Osteocyte (in vitro differentiated cells): ENCODE measurements at places on chromosomes 5 and 9. TPM values are rescaled to one million over a fixed set of nuclear protein-coding genes. Genes with fewer than 3 reads are reported as not detected.
A peak's percentile ranks its signal among the peaks of the same experiment; 100 is the strongest.

GRCh38 chr9:124880501-124880900 is 18.6 kb downstream of the ARPC5L start:
- no peak overlapping the region for H3K27ac ChIP-seq
- H3K4me3 ChIP-seq = no peak overlapping the region
- H3K4me1 ChIP-seq = no peaks in the 10 kb centered on the region
- DNase-seq = no peak
- no peaks in the 10 kb centered on the region for H3K27me3 ChIP-seq

GRCh38 chr5:156892223-156892622 is 42.1 kb downstream of the PPP1R2B start:
- H3K27ac ChIP-seq = no peak overlapping the region
- no peaks in the 10 kb centered on the region for H3K36me3 ChIP-seq
- DNase-seq = no peak
- H3K27me3 ChIP-seq = peaks cover 10% of the 10 kb centered on the region

- H3K27ac ChIP-seq = no peak overlapping the region
- no peaks in the 10 kb centered on the region for H3K36me3 ChIP-seq
- no peaks in the 10 kb centered on the region for H3K4me1 ChIP-seq
- H3K27me3 ChIP-seq = peaks cover 53% of the 10 kb centered on the region
These were observed 5.8 kb upstream of the TERT start for GRCh38 chr5:1300581-1301083.

The CCDC183 gene
- total RNA-seq = 0.89 and 0.94 TPM in 2 replicates

The CYFIP2 gene
- 26.4 and 33.4 TPM in 2 replicates for total RNA-seq

- no peak for DNase-seq
- peaks cover 6% of the 10 kb centered on the region for H3K4me1 ChIP-seq
- H3K4me3 ChIP-seq = no peak overlapping the region
- H3K27me3 ChIP-seq = peaks cover 45% of the 10 kb centered on the region
- no peak overlapping the region for H3K27ac ChIP-seq
These were observed 64.3 kb upstream of the PCA3 start for GRCh38 chr9:76699971-76700370.

The LPAR1 gene
- total RNA-seq = 119 and 120 TPM in 2 replicates

GRCh38 chr5:10579536-10580521 is 16.0 kb downstream of the ANKRD33B start:
- DNase-seq = peak; percentile 65
- no peak overlapping the region for H3K4me3 ChIP-seq
- peaks cover 16% of the 10 kb centered on the region for H3K4me1 ChIP-seq
- no peaks in the 10 kb centered on the region for H3K27me3 ChIP-seq

DNA sequence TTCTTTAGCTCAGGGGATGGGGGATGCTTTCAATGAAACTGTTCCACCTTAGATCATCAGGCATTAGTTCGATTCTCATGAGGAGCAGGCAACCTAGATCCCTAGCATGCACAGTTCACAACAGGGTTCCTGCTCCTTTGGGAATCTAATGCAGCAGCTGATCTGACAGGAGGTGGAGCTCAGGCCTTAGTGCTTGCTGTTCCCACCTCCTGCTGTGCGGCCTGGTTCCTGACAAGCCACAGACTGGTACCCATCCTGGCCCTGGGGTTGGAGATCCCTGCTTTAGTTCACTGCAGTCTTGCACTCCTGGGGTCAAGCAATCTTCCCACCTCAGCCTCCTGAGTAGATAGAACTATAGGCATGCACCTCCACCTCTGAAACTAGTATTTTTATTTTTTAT is 1369.8 kb upstream of the NUDT12 start:
- no peak for DNase-seq
- H3K4me1 ChIP-seq = no peaks in the 10 kb centered on the region
- H3K27me3 ChIP-seq = no peaks in the 10 kb centered on the region
- H3K27ac ChIP-seq = no peak overlapping the region

DNA sequence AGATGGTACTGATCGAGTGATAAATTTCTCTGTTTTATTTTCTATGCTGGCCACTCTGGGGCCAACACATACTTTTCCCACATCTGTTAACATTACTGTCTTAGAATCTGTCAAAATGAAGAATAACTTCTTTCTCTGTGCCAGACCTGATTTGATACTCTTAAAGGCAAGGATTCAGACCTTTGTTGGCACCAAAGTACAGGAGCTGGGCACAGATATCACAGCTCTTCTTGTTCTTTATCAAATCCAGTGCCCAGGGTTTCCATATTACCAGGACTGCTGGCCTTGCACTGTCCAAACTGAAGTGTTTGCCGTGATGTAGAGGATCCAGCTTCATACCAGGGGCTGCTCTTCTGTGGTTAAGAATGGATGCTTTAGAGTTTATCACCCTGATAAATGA is 20.9 kb downstream of the ZNF474 start:
- no peak for DNase-seq
- no peak overlapping the region for H3K4me3 ChIP-seq

GRCh38 chr9:1154739-1155138 is 104.6 kb downstream of the DMRT2 start:
- no peaks in the 10 kb centered on the region for H3K36me3 ChIP-seq
- no peaks in the 10 kb centered on the region for H3K4me1 ChIP-seq
- DNase-seq = no peak
- no peak overlapping the region for H3K4me3 ChIP-seq
- no peak overlapping the region for H3K27ac ChIP-seq

DNA sequence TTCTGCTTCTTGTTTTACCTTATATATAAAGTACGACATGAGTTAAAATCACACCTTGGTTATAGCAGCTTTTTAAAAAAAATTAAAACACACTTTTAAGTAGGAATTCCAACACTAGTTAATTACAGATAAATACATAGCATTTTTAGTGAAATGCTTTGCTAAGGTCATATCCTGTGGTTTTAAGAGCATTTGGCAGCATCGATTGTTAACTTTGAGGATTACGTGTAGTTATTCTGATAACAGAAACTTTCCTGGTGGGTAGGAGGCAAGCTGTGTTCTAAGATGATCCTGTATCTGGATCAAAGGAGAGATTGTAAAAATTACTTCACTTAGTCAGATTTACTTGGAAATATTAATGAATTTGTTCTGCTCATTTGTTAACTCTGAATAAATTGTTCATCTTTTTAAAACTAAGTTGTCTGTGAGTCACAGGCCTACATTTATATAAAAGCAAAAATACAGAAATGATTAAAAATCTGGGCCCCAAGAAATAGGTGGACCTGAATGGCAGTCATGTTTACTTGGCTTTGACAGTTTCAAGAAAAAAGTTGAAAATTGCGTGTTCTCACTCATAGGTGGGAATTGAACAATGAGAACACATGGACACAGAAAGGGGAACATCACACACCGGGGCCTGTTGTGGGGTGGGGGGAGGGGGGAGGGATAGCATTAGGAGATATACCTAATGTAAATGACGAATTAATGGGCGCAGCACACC is 58.3 kb downstream of the TRIO start:
- peak overlapping the region; percentile 53 for H3K27ac ChIP-seq
- no peaks in the 10 kb centered on the region for H3K36me3 ChIP-seq
- no peak for DNase-seq
- no peaks in the 10 kb centered on the region for H3K27me3 ChIP-seq
- peaks cover 78% of the 10 kb centered on the region for H3K4me1 ChIP-seq

GRCh38 chr9:35842020-35842745 is 13.2 kb downstream of the TMEM8B start:
- DNase-seq = no peak
- peaks cover 11% of the 10 kb centered on the region for H3K4me1 ChIP-seq
- peaks cover 4% of the 10 kb centered on the region for H3K36me3 ChIP-seq
- H3K27ac ChIP-seq = no peak overlapping the region
- no peaks in the 10 kb centered on the region for H3K27me3 ChIP-seq

GRCh38 chr5:62717301-62717933 is 138.8 kb downstream of the LRRC70 start:
- no peak overlapping the region for H3K4me3 ChIP-seq
- H3K4me1 ChIP-seq = peaks cover 6% of the 10 kb centered on the region
- H3K27me3 ChIP-seq = no peaks in the 10 kb centered on the region
- H3K36me3 ChIP-seq = no peaks in the 10 kb centered on the region

The SPINK7 gene
- total RNA-seq = not detected in 2 replicates

DNA sequence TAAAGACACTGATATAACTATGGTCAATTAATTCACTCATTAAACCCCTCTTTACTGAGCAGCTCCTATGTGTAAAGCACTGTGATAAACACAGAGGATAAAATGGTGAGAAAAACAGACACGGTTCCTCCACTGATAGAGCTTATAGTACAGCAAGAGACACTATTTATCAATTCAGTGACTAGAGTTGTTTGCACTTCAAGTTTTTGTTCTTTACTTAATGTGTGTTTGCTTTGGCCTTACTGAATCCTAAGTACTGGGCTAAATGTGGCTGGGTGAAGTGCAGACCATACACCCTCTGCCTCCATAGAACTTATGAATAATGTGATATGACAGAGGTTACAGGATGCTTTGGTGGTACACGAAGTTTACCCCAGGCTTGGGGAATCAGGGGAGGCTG is 80.1 kb upstream of the ITGA1 start:
- H3K4me1 ChIP-seq = peaks cover 57% of the 10 kb centered on the region
- no peak overlapping the region for H3K4me3 ChIP-seq
- no peak overlapping the region for H3K27ac ChIP-seq
- H3K36me3 ChIP-seq = no peaks in the 10 kb centered on the region

DNA sequence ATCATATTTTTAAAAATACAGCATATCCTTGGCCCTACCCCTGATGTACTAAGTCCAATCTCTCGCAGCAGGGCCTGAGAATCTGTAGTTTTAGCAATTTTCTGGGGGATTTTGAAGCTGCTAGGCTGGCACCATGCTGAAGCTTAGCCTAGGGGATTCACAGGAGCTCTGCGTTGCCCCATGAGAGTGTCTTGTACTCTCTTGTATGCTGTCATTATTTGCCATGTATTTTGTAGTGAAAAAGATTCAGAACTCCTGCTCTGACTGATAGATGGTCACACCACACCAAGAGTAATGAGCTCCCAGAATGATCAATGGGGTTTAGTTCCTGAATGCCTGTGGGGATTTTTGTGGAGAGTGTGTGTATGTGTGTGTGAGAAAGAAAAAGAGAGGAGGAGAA is 20.7 kb upstream of the TRMT10B start:
- H3K27ac ChIP-seq = no peak overlapping the region
- H3K36me3 ChIP-seq = no peaks in the 10 kb centered on the region
- peaks cover 74% of the 10 kb centered on the region for H3K27me3 ChIP-seq
- no peak for DNase-seq
- no peak overlapping the region for H3K4me3 ChIP-seq

- H3K4me1 ChIP-seq = no peaks in the 10 kb centered on the region
- no peaks in the 10 kb centered on the region for H3K36me3 ChIP-seq
- no peak overlapping the region for H3K27ac ChIP-seq
- H3K27me3 ChIP-seq = no peaks in the 10 kb centered on the region
- DNase-seq = no peak
These were observed 232.8 kb downstream of the DOCK8 start for GRCh38 chr9:447230-448025.

The DOLK gene
- 27.4 and 30.5 TPM in 2 replicates for total RNA-seq

The SPINK6 gene
- not detected in 2 replicates for total RNA-seq

The SCGB3A2 gene
- not detected in 2 replicates for total RNA-seq

- H3K36me3 ChIP-seq = no peaks in the 10 kb centered on the region
- no peak overlapping the region for H3K27ac ChIP-seq
- no peak overlapping the region for H3K4me3 ChIP-seq
- peaks cover 53% of the 10 kb centered on the region for H3K27me3 ChIP-seq
These were observed 11.8 kb downstream of the DBH start for GRCh38 chr9:133647765-133648469.

The DOCK8 gene
- not detected in 2 replicates for total RNA-seq

DNA sequence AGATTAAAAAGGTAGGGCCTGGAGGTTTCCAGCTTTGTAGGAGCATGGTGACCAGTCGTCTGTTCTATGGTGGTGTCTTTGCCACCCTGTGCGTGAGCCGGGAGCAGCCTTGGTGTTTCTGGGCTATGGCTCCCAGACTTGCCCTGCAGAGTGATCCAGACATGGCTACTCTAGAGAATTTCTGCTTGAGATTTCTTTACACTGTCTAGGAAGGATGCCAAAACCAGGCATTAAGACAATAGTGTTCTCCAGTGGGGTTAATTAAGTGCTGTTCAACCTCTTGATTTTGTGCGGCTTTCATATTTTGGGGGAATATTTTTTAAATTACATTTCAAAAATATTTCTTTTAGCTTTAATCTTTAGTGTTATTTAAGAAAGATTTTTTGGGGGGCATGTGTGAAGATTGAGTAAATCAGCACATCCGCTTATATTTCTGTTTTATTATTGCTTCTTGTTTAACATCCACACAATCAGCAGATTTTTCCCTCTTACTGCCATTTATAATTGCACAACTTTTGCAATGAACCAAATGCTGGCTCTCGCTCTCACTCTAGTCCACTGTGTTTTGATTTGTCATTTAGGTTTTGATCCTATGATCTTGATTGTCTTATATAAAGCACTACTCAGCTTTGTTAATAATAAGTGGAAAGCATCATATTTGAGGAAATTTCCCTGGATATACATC is 110.5 kb downstream of the RASGRF2 start:
- no peak overlapping the region for H3K4me3 ChIP-seq
- H3K27ac ChIP-seq = no peak overlapping the region
- H3K27me3 ChIP-seq = peaks cover 4% of the 10 kb centered on the region
- no peaks in the 10 kb centered on the region for H3K36me3 ChIP-seq

- H3K4me3 ChIP-seq = peak overlapping the region; percentile 88
- H3K4me1 ChIP-seq = peaks cover 41% of the 10 kb centered on the region
- no peaks in the 10 kb centered on the region for H3K36me3 ChIP-seq
- DNase-seq = no peak
- H3K27me3 ChIP-seq = no peaks in the 10 kb centered on the region
These were observed 149.1 kb upstream of the KLF4 start for GRCh38 chr9:107638521-107639310.

DNA sequence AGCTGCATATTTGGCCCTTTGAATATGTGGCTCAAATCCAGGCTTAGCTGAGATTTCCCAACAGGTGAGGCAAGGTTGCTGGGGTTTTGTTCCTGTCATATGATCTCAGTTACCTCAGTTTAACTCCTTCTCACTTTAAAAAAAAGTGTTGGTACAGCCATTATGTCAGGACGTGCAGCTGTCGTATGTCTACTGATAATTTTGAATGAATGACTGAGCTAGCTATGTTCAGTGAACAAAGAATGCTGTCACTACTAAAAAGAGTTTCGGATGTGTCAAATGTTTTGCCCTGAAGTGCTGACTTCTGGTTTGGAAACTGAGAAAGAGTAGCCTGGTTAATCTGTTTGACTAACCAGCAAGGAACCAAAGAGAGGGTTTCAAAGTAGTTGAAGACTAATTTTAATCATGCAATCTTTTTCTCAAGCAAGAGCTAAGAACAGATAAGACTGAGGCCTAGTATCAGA is 106.3 kb upstream of the NR3C1 start:
- H3K4me3 ChIP-seq = no peak overlapping the region
- DNase-seq = no peak
- H3K4me1 ChIP-seq = peaks cover 8% of the 10 kb centered on the region
- H3K27ac ChIP-seq = no peak overlapping the region
- H3K27me3 ChIP-seq = no peaks in the 10 kb centered on the region

The PDE6A gene
- not detected in 2 replicates for total RNA-seq

DNA sequence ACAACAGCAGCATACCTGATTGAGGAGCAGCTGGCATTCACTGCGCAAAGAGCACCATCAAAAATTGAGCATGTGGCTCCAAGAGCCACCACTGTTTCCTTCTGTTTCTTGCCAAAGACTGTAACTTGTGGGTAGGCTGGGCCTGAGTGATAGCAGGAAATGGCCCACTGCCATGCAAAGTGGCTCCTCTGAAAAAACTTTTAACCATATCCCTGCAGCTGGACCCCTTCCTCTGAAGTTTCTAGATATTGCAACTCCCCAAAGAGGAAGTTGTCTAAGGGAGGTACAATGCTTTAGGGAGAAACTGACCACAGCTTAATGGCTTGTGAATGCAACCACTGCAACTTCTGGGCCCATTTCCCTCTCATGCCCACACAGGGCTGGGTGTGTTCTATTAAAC is 355.4 kb upstream of the PDE4D start:
- H3K36me3 ChIP-seq = no peaks in the 10 kb centered on the region
- H3K4me3 ChIP-seq = no peak overlapping the region
- H3K27me3 ChIP-seq = peaks cover 7% of the 10 kb centered on the region
- no peak overlapping the region for H3K27ac ChIP-seq
- no peak for DNase-seq
